GM04503 (cell line): ENCODE measurements at places on chromosomes 16 and 17.

DNA sequence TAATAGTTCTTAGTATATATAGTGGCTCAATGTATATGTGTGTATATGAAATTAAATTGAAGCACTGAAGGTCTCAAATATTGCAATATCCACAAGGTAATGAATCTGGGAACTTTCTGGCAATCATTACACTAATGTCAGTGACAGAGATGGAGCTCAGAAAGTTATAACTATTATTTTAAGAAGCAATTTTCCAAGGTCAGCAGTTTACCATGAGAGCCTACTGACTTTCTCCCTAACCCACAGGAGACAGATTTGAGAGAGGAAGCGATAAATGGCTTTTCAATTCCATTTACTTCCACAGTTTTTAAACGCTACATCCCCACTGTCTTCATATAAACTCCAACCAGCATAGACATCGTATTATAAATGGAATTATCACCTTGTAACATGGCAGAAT, 92.9 kb downstream of the PCTP start:
- no peak for DNase-seq

GRCh38 chr17:43736389-43736788, 22.2 kb downstream of the SOST start:
- no peak for DNase-seq

GRCh38 chr17:76955191-76955590, 87.0 kb downstream of the MGAT5B start:
- no peak for DNase-seq

DNA sequence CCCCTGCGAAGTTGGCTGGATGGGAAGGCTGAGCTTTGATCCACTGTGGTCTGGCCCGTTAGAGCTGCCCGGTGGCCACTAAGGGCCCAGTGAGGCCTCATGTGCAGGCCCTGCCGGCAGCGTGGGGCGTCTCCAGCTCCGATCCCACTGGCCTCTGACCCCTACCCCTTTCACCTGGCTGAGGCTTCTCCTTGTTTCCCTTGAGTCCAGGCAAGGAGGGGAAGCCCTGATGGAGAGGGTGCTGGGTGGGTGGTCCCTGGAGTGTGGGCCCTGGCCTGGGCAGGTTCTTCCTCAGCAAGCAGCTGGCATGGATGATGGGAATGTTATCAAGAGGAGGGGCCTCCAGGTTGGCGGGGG, 356.8 kb downstream of the SEC14L1 start:
- no peak for DNase-seq

DNA sequence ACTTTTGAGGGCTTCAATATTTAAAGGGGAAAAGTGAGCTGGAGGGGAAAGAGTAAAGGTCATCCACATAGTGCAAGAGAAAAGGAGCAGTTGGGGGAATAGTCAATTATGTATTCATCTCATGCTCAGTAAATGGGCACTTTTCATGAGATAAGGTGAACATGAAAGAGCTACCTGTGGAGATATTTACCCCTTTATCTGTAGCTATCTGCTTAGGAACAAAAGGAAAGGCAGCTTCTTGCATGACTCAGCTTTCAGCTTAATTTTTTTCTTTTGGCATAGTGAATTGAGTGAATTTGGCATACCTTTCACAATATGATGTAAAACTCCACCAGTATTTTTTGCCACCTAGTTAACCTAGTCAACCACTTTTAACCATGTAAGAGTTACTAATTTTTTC, 26.4 kb downstream of the CPD start:
- no peak for DNase-seq

DNA sequence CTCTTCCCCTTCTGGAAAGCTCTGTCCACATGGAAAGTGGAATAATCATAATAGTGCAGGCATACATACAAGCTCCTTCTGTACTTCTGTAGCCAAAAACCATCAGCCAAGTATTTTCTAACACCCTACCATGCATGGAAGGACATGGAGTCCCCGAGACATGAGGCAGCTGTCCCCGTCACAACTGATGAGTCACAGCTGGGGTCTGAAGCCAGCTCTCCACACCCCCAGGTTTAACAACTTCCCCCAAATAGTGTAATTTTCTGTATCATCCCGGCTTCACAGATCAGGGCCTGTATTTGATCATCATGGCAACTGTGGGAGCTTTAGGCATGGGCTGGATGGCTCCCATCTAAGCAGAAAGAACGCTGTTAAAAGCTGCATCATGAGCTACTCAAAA, 16.6 kb downstream of the C16orf96 start:
- DNase-seq: no peak

DNA sequence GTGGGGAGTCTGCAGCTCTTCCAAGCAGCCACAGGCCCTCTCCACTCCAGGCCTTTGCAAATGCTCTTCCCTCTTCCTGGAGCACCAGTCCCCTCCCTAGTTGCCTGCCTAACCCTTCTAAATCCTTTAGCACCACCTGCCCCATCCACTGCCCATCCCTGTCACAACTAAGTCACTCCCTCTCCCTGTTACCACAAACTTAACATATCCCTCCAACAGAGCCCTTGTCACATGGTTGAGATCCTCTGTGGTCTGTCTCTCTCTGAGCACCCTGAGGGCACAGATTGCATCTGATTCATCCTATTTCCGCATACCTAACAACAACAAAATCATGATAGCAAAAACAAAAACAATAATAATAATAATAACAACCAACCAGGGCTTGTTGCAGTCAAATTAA, 11.0 kb upstream of the BEAN1 start:
- DNase-seq: no peak

DNA sequence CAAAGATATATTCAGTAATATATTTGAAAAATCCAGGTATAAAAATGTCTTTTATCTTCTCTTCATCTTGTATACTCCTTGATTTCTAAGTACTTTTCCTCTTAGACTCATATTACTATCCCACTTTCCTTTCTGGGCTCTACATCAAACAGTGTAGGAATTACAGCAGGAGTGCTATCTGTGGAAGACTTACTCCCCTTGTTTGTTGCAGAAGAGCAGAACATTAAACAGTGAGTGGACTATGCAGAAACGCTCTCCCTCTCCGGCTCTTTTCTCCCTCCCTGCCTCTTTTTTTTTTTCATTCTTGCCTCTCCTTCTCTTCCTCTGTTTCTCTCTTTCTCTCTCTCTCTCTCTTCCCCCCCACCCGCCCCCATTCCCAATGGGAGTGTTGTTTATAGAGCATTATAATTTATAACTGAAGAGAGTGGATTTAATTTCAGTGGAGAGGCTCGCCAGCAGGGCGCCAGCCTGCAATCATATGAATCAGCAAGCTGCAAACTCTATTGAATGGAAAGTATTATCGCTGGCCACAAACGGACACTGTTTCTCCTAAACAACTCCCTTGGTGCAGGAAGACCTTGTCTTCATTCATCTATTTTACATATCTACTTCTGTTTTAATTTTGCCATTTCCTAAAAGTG, 242.3 kb upstream of the TBX2 start:
- DNase-seq: peak; percentile 15

GRCh38 chr16:87297918-87298631, 19.1 kb downstream of the C16orf95 start:
- DNase-seq: no peak

GRCh38 chr17:37339321-37339720, 36.5 kb upstream of the C17orf78 start:
- DNase-seq: no peak

- no peak for DNase-seq
These were observed 49.0 kb upstream of the ENDOV start for GRCh38 chr17:80365983-80366382.

DNA sequence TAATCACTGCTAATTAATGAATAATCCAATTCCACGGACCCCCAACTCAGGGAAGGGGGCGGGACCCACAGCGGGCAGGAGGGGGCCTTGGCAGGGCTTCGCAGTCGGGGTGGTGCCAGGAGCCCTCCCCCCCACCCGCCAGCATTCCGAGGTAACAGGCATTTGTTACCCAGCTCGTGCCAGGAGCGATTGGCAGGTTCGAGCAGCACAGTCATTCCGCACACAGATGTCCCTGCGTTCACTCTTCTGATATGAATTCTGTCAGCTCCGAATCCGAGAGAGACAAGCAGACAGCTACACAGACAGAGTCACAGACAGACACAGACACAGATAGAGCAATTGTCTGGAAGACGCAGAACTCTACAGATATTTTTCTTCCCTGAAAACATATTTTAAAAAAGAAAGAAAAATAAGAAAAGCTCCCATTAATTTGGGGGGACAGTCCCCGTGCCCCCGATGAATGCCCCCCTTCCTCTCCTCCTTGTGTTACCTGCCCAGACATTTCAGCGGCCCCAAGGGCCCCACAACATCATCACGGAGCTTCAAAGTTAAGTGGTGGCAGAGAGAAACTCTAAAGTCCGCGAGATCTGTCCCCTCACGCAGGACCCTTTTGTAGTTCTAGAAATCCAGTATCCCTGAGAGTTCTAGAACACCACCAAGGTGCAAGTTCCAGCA, 10.2 kb downstream of the NEUROD2 start:
- DNase-seq: no peak

DNA sequence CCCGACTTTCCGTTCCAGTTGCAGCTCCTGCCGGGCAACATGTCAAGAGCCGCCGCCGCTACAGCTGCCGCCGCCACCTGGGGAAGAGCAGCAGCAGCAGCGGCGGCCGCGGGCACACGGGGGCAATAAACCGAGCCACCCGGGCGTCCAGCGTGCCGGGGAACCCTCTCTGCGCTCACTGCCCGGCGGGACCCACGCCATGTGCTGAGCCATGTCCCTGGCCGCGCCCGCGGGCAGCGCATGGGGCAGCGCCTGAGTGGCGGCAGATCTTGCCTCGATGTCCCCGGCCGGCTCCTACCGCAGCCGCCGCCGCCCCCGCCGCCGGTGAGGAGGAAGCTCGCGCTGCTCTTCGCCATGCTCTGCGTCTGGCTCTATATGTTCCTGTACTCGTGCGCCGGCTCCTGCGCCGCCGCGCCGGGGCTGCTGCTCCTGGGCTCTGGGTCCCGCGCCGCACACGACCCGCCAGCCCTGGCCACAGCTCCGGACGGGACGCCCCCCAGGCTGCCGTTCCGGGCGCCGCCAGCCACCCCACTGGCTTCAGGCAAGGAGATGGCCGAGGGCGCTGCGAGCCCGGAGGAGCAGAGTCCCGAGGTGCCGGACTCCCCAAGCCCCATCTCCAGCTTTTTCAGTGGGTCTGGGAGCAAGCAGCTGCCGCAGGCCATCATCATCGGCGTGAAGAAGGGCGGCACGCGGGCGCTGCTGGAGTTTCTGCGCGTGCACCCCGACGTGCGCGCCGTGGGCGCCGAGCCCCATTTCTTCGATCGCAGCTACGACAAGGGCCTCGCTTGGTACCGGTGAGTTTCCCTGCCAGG, 604 bp downstream of the HS3ST3B1 start:
- no peak for DNase-seq

DNA sequence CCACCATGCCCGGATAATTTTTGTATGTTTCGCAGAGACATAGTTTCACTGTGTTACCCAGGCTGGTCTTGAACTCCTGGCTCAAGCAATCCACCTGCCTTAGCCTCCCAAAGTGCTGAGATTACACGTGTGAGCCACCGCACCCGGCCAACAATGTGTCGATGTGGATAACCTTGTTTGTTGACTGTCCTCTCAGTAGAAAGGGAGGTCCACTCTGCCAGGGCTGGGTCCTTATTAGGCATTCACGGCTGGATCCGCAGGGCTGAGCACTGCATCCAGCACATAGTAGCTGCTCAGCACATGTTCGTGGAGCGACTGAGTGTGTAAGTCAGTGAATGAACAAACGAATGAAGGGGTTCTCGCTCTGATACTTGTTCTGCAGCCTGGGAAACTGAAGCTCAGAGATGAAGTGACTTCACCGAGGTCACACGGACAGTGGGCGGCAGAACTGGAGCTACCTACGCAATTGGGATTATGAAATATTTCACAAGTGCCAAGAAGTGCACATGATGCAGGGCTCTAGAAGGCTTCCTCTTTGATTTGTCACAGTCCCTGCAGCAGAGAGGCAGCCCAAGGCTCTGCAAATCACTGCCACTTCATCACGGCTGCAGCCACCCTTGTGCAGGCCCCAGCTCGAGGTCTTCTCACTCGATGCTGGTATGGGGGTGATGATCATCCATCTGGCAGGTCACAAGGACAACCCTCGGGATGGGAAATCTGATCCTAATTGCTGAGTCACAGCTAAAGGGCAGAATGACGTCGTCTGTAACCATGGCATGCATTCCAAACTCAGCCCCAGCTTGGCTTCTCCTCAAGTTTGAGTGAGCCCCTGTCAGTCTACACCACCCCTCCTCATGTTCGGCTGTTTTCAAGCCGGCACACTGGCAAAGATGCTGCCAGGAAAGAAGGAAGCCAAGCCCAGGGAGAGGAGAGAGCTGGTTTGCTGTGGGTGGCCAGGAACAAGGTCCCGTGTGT, 28.0 kb upstream of the SNN start:
- DNase-seq: peak; percentile 98

GRCh38 chr16:30924076-30924912, 922 bp downstream of the FBXL19 start:
- DNase-seq: no peak

- no peak for DNase-seq
These were observed 19.5 kb downstream of the USP7 start for GRCh38 chr16:8943966-8944759.

DNA sequence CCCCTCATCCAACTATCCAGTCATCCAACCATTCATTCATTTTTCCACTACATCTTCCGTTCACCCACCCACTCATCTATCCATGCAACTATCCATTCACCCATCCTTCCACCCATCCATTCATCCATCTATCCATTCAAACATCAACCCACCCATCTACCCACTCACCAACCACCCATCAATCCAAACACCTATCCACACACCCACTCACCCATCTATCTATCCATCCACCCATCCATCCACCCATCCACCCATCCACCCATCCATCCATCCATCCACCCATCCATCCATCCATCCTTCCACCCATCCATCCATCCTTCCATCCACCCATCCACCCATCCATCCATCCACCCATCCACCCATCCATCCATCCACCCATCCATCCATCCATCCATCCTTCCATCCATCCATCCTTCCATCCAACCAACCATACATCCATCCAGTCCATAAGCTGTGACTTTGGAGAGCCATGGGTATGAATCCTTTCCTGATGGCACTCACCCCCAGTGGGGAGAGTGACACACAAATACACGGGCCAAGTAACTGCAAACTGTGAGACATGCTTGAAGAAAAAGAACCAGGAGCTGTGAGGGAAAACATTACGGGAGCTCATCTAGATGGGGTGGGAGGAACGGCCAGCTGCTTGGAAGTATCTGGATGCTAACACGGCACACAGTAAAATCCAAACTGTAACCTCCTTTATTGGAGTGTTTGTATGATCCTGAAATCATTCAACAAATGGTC, 100.0 kb upstream of the TNRC6C start:
- no peak for DNase-seq

DNA sequence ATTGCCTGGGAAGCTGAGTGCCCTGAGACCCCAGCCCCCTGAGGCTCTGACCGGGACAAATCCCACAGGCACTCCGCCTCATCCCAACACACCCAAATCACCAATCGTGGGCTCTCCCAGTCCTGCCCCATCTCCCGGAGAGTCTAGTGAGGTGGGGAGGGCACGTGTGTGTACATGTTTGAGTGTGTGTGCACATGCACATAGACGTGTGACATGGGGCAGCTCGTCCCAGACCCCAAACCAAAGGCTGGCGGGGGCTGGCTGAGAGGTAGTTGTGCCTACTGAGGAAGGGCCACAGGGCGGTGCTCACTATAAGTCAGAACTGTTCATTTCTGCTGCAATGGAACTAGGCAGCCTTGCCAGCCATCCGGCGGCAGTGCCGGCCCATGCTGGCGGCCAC, 8.6 kb downstream of the SNAI3 start:
- DNase-seq: no peak
